ENCODE measurements at places on chromosomes 1 and 21. TPM values are rescaled to one million over a fixed set of nuclear protein-coding genes. Genes with fewer than 3 reads are reported as not detected.

IFI44L gene
- polyA plus RNA-seq, result 0.05 TPM

TSPAN1 gene
- 2.1 TPM for polyA plus RNA-seq

LIN28A gene
- polyA plus RNA-seq, result 0.03 TPM

S100A3 gene
- polyA plus RNA-seq, result 88.9 TPM

AGMAT gene
- polyA plus RNA-seq, result 12.9 TPM

NUDC gene
- polyA plus RNA-seq, result 150 TPM

MASP2 gene
- polyA plus RNA-seq, result 0.12 TPM

HAO2 gene
- polyA plus RNA-seq, result not detected

CLDN14 gene
- 0.05 TPM for polyA plus RNA-seq

IFNLR1 gene
- 0.84 TPM for polyA plus RNA-seq

KRTAP10-2 gene
- not detected for polyA plus RNA-seq

PDE4B gene
- 19.8 TPM for polyA plus RNA-seq

OR6N1 gene
- polyA plus RNA-seq, result not detected

PADI3 gene
- polyA plus RNA-seq, result 1.5 TPM

TACSTD2 gene
- polyA plus RNA-seq, result not detected

RNF220 gene
- polyA plus RNA-seq, result 47.7 TPM

OVAAL gene
- polyA plus RNA-seq, result 0.12 TPM

SLC19A2 gene
- 4.7 TPM for polyA plus RNA-seq

REN gene
- not detected for polyA plus RNA-seq

KCNA3 gene
- not detected for polyA plus RNA-seq

CFAP57 gene
- 0.62 TPM for polyA plus RNA-seq

EPHA8 gene
- polyA plus RNA-seq, result not detected

BRDT gene
- polyA plus RNA-seq, result not detected

SPSB1 gene
- polyA plus RNA-seq, result 16.9 TPM

TMIGD3 gene
- not detected for polyA plus RNA-seq

LRRC71 gene
- polyA plus RNA-seq, result 0.14 TPM
